ENCODE measurements at places on chromosomes 2 and 18. TPM values are rescaled to one million over a fixed set of nuclear protein-coding genes. Genes with fewer than 3 reads are reported as not detected.
A peak's percentile ranks its signal among the peaks of the same experiment; 100 is the strongest.

Gene ACMSD
- total RNA-seq = not detected

- DNase-seq = no peak
- peaks cover 4% of the 10 kb centered on the region for H3K4me1 ChIP-seq
- no peak overlapping the region for H3K4me3 ChIP-seq
- peaks cover 8% of the 10 kb centered on the region for H3K27me3 ChIP-seq
- no peaks in the 10 kb centered on the region for H3K36me3 ChIP-seq
Measured at GRCh38 chr2:68846091-68846490, 25.1 kb downstream of the BMP10 start.

DNA sequence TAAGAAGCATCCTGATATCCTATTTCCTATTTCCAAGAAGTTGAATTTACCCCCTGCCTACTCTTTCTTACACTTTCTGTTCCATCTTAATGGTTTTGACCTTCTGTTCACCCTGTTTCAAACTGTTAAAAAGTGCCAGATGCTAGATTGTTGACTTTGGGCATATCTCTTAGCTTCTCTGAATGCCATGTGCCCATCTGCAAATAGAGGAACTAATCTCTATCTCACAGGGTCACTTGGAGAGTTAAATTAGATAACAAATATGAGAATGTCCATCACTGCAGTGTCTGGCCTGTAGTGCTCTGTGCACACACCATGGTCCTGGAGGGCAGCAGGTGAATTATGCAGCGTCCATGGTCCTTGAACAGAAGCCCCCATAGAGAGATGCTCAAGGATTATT, 83.8 kb downstream of the LRATD1 start:
- H3K4me1 ChIP-seq = peaks cover 23% of the 10 kb centered on the region
- no peak overlapping the region for H3K27ac ChIP-seq
- no peaks in the 10 kb centered on the region for H3K36me3 ChIP-seq
- H3K27me3 ChIP-seq = no peaks in the 10 kb centered on the region

DNA sequence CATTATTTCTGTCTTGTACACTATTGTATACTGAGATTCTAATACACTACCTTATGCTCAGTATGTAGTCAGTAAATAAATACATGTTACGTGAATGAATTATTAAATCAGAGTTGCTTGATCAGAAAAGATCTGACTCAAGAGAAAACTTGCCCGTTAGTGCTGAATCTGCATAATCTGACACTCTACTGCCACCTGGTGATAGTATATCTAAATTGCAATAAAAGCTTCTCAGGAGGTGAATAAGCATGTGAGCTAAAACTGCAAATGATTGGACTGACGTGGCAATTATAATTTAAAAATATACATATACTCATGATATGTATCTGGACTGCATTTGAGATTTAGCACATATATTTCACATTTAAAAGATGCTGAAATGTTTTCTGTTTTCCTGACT, 70.4 kb downstream of the KIAA1328 start:
- no peaks in the 10 kb centered on the region for H3K27me3 ChIP-seq
- DNase-seq = no peak
- H3K27ac ChIP-seq = no peak overlapping the region
- H3K4me3 ChIP-seq = no peak overlapping the region

DNA sequence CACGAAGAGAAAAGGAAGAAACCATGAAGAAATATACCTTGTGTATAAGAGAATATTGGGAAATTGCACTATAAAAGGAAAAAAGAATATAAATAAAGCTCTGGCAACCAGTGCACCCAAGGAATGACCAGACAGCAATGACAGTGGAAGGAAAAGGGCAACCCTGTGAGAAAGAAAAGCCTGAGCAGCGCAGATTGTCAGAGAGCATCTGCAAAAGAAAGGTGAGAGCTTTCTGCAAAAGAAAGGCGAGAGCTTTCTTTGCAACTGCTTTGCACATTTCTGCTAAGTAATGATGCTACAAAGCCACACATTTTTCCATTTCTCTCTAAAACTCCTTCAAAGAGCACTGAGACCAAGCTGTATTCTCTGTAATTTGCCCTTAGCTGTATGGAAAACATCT, 83.6 kb downstream of the CTNNA2 start:
- no peak overlapping the region for H3K4me3 ChIP-seq
- no peaks in the 10 kb centered on the region for H3K27me3 ChIP-seq
- no peaks in the 10 kb centered on the region for H3K36me3 ChIP-seq
- H3K27ac ChIP-seq = no peak overlapping the region

DNA sequence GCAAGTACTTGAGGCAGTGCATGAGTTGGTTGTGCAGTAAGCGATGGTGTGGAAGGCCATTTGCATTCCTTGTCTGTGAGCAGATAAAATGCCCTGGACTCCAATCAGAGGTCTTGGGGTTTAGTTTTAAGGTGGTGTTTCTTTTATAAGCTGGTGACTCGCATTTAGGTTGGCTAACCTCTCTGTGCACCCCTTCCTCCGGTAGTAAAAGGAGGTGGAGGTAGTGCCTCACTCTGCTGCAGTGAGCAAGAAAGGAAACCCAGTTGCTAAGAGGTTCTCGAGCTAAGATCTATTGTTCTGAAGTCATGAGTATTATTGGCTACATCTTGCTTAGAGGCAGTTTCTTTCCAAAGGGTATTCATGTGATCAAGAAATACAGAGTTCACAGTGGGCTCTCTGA, 74.3 kb upstream of the EML6 start:
- no peak overlapping the region for H3K4me3 ChIP-seq
- no peaks in the 10 kb centered on the region for H3K27me3 ChIP-seq
- peak overlapping the region; percentile 73 for H3K27ac ChIP-seq
- DNase-seq = no peak
- H3K4me1 ChIP-seq = no peaks in the 10 kb centered on the region

DNA sequence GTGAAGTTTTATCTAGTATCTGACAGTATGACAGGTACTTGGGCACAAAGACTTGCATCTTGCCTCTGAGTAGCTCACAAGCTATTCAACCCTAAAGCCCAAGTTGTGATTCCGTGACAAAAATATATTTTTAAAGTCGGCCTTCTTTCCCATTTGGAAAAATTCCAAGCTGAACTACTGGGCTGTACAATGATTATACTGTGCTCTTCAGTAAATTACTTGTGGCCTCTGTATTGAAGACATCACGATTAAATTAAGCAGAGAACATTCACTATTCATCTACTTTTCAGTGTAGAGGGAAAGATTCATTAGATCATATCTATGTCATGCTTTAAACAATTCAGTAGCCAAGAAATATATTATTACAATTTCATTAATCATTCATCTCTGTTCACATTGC, 282.2 kb downstream of the CDH2 start:
- H3K27ac ChIP-seq = no peak overlapping the region
- no peak overlapping the region for H3K4me3 ChIP-seq
- H3K4me1 ChIP-seq = peaks cover 5% of the 10 kb centered on the region
- DNase-seq = no peak
- peaks cover 40% of the 10 kb centered on the region for H3K27me3 ChIP-seq
- no peaks in the 10 kb centered on the region for H3K36me3 ChIP-seq

- peaks cover 14% of the 10 kb centered on the region for H3K36me3 ChIP-seq
- no peak overlapping the region for H3K4me3 ChIP-seq
- no peak for DNase-seq
- H3K27ac ChIP-seq = no peak overlapping the region
Measured at GRCh38 chr2:182852090-182852489, 14.3 kb downstream of the FRZB start.

- H3K36me3 ChIP-seq = peaks cover 7% of the 10 kb centered on the region
- H3K27me3 ChIP-seq = no peaks in the 10 kb centered on the region
- H3K4me1 ChIP-seq = peaks cover 28% of the 10 kb centered on the region
- H3K27ac ChIP-seq = peak overlapping the region; percentile 96
- peak overlapping the region; percentile 80 for H3K4me3 ChIP-seq
- no peak for DNase-seq
Measured at GRCh38 chr2:53969968-53970723, 647 bp downstream of the PSME4 start.

Gene GPR35
- total RNA-seq = 6.5 TPM

Gene ROCK1
- total RNA-seq = 62.0 TPM

DNA sequence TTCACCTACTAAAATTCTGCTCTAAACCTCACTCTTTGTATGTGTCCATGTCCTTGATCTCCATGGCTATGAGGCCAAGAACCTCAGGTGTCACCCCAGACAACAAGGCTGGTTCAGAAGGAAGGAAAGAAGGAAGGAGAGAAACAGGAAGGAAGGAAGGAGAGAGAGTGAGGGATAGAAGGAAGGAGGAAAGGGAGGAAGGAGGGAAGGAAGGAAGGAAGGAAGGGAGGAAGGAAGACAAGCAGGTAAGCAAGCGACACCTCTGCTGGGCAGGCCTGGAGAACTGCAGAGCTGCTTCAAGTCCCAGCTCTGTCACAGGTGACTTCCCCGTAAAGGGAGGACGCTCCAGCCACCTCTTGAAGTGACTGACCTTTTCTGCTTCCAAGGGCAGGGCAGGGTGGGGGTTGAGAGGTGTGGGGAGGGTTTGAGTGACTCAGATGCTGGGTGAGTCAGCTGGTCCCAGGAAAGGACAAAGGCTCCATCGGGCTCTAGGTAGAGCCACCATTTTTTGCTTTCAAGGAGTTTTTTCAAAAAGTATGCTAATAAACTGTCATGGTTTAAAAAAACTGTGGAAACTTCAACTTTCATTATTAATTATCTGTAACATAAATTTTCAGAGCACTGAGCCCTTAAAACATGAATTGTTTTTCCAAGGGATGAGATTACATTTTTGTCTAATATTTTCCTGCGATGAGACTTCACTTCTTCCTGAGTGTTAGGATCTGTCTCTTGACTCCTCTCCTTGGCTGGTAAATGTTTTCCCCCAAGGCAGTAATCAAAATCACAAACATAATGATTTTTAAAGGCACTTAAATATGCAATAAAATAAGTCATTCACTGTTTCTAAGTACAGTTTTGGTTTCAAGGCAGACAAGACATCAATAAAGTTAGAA, 90.1 kb upstream of the L3MBTL4 start:
- H3K27me3 ChIP-seq = peaks cover 3% of the 10 kb centered on the region
- no peak for DNase-seq
- H3K4me3 ChIP-seq = no peak overlapping the region
- peaks cover 7% of the 10 kb centered on the region for H3K4me1 ChIP-seq
- no peaks in the 10 kb centered on the region for H3K36me3 ChIP-seq
- no peak overlapping the region for H3K27ac ChIP-seq

DNA sequence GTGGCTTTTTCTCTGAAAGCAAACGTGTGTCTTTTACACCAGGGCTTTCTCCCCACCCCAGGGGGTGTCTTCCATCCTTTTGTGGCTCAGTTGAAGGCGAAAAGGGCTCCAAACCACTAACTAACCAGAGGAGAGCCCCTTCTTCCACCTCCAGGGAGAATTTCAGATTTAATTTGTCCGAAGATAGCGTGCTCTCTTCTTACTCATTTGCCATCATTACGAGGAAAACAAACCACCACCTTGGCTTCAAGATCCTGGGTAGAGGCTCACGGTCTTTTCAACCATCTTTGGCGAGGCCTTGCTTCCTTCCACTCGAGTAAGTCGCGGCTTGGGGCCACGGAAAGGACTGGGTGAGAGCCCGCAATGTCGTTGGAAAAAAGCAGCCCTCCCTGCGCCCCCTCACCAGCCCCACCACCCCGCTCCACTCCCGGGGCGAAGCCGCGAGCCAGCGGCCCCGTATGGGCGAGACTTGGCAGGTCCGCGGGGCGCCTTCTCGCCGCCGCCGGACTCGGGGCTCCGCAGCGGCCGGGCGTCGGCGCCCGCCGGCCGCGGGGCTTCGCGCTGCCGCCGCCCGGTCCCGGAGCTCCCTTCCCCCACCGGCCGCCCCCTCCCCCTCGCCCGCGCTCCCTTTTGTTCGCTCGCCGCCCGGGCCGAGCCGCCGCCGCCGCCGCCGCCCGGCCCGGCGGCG, 1.7 kb upstream of the ZNF532 start:
- no peak for DNase-seq
- peaks cover 10% of the 10 kb centered on the region for H3K36me3 ChIP-seq
- H3K27ac ChIP-seq = peak overlapping the region; percentile 98
- peaks cover 5% of the 10 kb centered on the region for H3K27me3 ChIP-seq
- H3K4me3 ChIP-seq = peak overlapping the region; percentile 85

DNA sequence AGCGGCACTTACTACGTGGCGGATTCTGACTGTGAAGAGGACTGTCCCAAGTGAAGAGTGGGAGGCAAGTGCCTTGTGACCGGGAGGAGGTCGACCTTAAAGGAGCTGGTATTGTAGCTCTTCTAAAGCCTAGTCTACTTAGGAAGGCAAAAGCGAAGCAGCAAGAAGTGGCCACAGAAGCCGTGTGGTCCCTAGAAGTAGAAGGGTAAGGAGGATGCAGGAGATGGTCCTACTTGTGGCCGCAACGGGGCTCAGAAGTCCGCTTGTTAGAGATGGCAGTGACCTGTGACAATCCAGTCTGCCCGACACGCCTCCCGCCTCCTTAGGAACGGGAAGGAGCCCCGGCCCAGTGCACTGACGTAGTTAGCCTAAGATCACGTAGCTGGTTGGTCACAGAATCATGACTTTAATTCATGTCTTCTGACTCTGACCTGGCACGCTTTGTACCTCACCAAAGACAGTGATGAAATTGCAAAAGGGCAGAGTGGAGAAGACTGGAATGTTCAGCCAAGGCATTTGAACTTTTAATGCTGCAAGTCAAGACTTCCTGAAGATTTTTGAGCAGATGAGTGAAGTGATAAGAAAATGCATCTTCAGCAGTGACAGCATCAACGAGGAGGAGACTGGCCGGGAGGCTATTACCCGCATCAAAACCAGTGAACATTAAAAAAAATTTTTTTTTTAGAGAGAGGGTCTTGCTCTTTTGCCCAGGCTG, 749 bp upstream of the EIF2AK3 start:
- H3K27ac ChIP-seq = no peak overlapping the region
- H3K4me3 ChIP-seq = no peak overlapping the region
- peaks cover 6% of the 10 kb centered on the region for H3K4me1 ChIP-seq
- peak; percentile 64 for DNase-seq
- no peaks in the 10 kb centered on the region for H3K36me3 ChIP-seq

DNA sequence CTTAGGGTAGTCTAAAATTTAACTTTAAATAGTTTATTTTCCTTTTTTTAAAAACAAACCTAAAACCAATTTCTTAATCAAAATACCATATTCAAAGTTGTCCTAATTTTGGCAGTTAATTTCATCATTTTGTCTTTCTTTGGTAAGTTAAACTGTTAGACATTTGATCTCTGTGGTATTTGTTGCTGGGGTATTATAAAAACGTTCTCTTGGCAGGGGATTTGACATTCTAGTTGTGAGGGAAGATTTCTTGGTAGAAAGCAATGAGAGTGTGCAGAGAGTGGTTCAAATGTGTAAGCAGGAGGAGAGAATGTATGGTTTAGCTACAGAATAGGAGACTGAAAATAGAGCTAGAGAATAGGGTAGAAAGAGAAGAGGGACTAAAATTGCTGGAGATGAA, 14.6 kb downstream of the GULP1 start:
- no peak for DNase-seq
- H3K4me3 ChIP-seq = no peak overlapping the region
- H3K4me1 ChIP-seq = peaks cover 15% of the 10 kb centered on the region

GRCh38 chr18:9475643-9476591, 604 bp downstream of the RALBP1 start:
- H3K27ac ChIP-seq = peak overlapping the region; percentile 62
- peaks cover 8% of the 10 kb centered on the region for H3K36me3 ChIP-seq
- H3K4me1 ChIP-seq = peaks cover 12% of the 10 kb centered on the region
- H3K4me3 ChIP-seq = peak overlapping the region; percentile 89
- no peak for DNase-seq

- no peak overlapping the region for H3K27ac ChIP-seq
- no peak overlapping the region for H3K4me3 ChIP-seq
- H3K36me3 ChIP-seq = peaks cover 18% of the 10 kb centered on the region
- H3K4me1 ChIP-seq = peaks cover 17% of the 10 kb centered on the region
Measured at GRCh38 chr2:234491281-234491680, 5.6 kb downstream of the ARL4C start.
